ENCODE measurements at places on chromosomes 3 and 15. TPM values are rescaled to one million over a fixed set of nuclear protein-coding genes. Genes with fewer than 3 reads are reported as not detected.

Gene ZCWPW2
- not detected for total RNA-seq

Gene GPR27
- total RNA-seq: not detected

Gene ERC2
- 2.3 TPM for total RNA-seq

Gene CXCR6
- total RNA-seq: 2.5 TPM

Gene CASR
- not detected for total RNA-seq

Gene GOLGA8M
- 3.8 TPM for total RNA-seq

Gene MESP2
- not detected for total RNA-seq

Gene OCA2
- total RNA-seq: 0.19 TPM

Gene ITGA11
- 3.8 TPM for total RNA-seq

Gene HMCES
- total RNA-seq: 30.3 TPM

Gene KCNMB3
- 6.3 TPM for total RNA-seq

Gene SEMA3G
- 146 TPM for total RNA-seq

Gene FOXB1
- total RNA-seq: not detected

Gene LRRIQ4
- not detected for total RNA-seq

All from omental fat pad (tissue), 4 donors.